ENCODE measurements at places on chromosomes 4 and X.

DNA sequence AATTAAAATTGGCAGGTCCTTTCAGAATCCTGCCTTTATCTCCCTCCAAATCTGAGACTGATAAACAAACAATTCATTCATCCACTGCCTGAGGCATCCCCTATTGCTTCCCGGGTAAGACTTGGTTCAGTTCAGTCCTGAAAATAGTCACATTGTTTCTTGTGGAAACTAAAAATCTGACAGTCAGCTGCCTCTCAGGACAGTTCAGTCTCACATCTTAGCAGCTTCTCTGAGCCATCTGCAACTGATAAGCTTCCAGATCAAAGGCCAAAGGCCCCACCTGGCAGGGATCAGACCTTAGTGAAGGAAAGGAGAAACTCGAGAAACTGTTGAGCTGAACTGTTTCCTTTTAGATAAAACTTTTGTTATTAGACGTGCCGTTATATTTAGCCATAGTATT is 264.5 kb downstream of the IL15 start:
- DNase-seq = no peak

- DNase-seq = no peak
Measured at GRCh38 chrX:79139446-79139845, 5.0 kb upstream of the GPR174 start.

DNA sequence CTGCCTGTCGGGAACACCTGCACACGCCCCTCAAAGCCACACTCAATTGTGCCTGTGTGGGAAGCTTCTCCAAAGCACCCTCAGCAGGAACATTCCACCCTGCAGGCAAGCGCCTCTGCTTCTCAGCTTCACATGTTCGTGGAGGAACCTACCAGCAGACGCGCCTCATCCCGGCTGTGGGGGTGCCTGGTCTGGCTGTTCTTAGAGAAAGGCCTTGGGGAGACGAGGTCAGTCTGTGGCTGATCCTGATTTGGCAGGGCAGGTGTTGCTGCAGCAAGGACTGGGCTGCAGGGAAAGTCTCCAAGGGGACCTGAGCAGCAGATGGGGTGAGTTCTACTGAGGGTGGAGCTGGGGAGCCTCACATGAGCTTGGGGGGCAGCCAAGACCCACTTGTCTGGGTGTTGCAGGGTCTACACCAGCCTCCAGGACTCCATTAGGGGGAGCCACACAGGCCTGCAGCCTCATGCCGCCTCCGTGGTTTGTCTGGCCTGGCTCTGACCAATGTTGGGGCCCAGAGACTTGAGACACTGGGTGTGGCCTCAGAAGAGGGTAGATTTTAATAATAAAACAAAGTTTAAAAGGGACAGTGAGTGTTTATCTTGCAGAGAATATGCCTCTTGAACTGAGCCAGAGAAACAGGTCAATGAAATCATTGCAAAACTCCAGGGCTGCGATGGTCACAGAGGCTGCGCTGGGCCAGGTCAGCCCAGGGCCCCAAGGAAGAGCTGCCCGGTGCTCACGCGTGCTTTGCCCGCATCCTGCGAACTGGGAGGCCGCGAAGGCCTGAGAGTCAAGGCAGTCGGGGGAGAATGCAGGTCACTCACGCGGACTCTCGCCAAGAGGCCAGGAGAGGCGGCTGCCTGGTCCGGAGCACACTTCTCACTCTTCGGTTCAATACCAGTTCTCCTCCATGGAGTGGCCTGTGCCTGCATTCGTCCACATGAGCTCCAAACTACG is 21.1 kb downstream of the RNF212 start:
- no peak for DNase-seq

- DNase-seq = no peak
Measured at GRCh38 chrX:150958177-150958576, 25.0 kb upstream of the HMGB3 start.

- DNase-seq = no peak
Measured at GRCh38 chr4:162838671-162839070, 328.0 kb downstream of the NAF1 start.

- no peak for DNase-seq
Measured at GRCh38 chrX:154458954-154459778, 1.1 kb downstream of the PLXNA3 start.

DNA sequence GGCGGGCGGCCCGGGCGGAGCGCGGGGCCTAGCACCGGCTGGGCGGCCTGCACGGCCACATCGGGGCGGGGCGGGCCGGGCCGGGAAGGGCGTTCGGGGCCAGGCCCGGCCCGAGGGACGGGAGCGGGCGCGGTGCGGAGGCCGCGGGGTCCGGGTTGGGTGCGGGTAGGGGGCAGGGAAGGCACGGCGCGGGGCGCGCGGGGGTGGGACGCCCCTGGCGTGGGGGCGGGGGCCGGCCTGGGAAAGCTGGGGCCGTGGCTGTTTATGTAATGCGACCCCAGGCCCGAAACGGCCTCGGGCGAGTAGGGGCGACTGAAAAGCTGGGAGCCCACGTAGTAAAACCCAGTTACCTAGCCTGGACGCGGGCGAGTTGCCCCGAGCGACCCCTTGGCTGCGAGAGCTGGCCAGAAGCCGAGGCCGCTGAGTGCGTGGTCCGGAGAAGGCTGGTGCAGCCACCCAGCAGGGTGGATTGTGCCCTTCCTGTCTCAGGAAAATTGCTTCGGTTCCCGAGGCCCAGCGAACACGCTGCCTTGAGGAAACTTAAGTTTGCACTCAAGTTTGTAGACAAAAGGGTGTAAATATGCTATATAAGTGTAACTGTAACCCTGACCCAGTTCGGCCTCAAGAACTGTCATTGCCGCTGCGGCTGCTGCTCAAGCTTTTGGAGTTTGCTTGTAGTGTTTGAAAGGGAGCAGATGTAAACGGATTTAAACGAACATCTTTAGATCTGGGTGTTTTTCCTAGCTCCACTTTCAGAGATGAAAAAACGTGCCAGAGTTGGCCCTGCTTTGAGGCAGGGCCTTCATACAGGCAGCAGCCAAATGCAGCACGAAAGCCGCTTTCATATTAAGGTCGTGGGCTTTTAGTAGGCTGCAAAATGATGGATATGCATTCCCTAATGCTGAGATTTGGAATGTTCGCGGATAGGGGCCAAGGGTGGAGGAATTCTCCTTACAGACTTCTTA is 674 bp downstream of the SEC24B start:
- DNase-seq = peak; percentile 48

- DNase-seq = no peak
Measured at GRCh38 chr4:38279077-38279476, 318.9 kb downstream of the PTTG2 start.

DNA sequence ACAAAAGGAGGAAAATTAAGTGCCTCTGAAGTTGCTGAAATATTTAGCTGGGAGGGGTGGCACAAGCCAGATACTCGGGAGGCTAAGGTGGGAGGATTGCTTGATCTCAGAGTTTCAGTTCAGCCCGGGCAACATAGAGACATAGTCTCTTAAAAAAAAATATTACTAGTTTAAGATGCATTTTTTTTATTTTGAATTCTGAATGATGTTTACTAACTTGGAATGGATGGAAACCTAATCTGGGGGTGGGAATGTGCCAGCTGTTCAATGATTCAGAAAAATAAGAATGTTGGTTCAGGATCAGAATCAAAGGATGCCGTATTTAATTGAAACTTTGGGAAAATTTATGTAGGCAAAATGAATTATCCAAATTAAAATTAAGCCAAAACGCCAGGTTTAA is 167.2 kb upstream of the ANK2 start:
- DNase-seq = no peak

- DNase-seq = no peak
Measured at GRCh38 chr4:169627307-169627706, 6.9 kb downstream of the CLCN3 start.

DNA sequence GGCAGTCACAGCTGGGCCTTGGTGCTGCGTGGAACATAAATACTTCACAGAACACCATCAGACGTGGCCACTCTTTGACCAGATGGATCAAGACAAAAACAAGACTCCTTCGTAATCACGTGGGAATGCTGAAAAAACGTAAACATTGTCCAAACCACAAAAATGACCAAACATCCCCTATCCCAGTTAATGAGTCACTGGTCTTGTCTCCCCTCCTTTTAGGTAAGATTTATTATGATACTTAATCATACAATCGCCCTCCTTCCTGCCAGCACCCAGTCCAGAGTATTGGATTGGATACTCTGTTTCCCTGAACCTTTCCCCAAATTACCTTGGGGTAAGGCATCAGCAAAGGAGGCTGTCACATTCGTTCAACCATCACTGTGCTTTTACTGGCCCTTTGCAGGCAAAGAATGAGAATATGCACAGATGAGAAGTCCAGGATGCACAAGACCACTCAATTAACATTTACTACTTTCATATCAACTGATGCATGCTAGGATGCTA is 601 bp upstream of the TCEANC start:
- no peak for DNase-seq

- DNase-seq = no peak
Measured at GRCh38 chrX:136291824-136292223, 8.9 kb upstream of the ADGRG4 start.

GRCh38 chr4:144504883-144505282 is 141.1 kb upstream of the HHIP start:
- DNase-seq = no peak
